CD8-positive, alpha-beta T cell (primary cell): ENCODE measurements at places on chromosomes 12 and 14. TPM values are rescaled to one million over a fixed set of nuclear protein-coding genes. Genes with fewer than 3 reads are reported as not detected.

GRCh38 chr12:115210533-115211252, 526.7 kb upstream of the TBX3 start:
- no peak for DNase-seq

The CD163L1 gene
- not detected for total RNA-seq

The KERA gene
- not detected for total RNA-seq

The CYP46A1 gene
- total RNA-seq: 0.30 TPM

The HOXC10 gene
- total RNA-seq: not detected

The ANKRD33 gene
- total RNA-seq: not detected

The PLEKHH1 gene
- 0.28 TPM for total RNA-seq

DNA sequence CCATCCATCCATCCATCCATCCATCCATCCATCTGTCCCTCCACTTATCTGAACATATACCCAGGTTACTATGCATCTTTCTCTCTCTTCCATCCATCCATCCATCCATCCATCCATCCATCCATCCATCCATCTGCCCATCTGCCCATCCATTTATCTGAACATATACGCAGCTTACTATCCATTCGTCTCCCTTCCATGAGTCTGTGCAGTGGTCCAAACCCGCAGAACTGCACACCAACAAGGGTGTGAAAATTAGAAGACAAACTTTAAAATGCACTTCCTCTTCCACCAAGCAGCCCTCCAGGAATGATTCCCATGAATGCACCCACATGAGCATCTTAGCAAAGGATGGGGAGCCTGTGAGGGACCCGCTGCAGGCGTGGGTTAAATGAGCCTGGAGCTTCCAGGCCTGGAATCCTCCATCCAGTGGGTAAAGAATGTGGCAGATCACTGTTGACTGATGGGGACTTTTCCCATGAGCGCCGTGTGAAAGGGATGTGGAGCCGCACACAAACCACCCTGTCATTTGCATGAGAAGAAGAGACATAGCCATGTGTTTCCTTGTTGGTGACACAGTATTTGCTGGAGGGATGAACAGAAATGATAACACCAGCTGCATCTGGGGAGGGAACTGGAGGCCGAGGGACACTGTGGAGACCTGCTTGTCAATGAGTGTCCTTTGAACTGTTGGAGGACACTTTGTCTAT, 376.6 kb downstream of the ADGRD1 start:
- DNase-seq: no peak

DNA sequence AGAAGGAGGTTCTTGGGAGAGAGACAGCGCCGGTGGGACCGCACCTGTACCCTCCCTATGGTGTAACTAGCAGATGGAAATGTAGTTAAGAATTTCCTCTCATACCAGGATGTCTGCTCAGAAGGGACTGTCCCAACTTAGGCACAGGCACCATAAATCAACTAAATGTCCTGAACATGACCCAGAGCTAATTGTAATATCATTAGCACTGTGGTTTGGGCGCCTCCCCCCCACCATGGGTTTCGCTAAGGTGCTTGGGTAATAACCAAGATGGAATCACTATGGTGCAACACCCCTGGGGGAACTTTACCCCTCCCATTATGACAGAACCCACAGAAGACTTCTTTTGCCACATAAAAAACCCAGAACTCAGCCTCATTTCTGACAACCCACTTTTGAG, 15.9 kb downstream of the ZNF641 start:
- no peak for DNase-seq

The HOXC4 gene
- 0.54 TPM for total RNA-seq

GRCh38 chr12:55626154-55626553, 10.5 kb upstream of the OR10P1 start:
- DNase-seq: no peak

The RFLNA gene
- total RNA-seq: not detected

DNA sequence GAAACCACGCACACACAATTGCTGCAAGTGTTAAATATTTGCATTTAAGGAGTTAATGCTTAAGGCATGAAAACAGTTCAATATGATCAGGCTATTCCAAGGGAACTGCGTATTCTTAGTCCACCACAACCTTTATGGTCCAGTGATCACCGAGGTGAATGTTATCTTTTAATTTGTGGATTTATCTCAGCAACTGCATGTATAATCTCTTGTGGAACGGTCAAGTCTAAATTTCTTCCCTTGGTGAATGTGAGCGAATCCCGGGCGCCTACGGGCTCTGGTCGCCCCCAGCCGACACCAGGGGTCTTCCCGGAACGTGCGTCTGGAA, 999 bp upstream of the AK7 start:
- DNase-seq: no peak

DNA sequence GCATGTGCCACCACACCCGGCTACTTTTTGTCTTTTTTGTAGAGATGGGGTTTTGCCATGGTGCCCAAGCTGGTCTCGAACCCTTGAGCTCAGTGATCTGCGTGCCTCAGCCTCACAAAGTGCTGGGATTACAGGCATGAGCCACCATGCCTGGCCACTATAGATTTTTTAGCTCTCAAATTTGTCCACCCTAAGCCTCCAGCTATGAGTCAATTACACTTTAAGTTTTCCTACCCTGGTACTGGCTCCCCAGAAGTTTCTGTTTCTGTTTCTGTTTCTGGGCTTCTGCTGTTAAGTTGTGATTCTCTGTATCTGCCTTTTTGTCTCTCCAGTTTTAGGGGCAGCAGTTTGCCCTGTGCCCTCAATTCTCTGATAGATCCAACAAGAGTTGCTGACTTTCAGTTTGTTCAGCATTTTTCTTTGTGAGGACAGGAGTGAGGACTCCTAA, 4.4 kb upstream of the TINF2 start:
- DNase-seq: no peak

DNA sequence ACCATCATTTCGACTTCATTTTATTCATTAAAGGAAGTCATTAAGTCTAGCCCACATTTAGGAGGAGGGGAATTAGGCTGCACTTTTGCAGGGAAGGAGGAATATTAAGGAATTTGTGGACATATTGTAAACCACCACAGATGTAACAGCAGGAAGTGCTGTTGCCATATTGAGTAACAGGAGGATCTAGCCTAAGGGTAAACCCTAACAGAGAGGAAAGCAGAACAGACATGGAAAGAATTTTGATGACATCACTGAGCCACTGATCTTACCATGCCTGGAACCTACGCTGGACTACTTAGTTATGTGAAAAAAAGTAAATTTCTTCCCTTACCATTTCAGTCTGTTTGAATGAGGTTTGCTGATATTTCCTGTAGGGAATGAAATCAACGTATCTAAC, 100.7 kb upstream of the ATF7IP start:
- no peak for DNase-seq

DNA sequence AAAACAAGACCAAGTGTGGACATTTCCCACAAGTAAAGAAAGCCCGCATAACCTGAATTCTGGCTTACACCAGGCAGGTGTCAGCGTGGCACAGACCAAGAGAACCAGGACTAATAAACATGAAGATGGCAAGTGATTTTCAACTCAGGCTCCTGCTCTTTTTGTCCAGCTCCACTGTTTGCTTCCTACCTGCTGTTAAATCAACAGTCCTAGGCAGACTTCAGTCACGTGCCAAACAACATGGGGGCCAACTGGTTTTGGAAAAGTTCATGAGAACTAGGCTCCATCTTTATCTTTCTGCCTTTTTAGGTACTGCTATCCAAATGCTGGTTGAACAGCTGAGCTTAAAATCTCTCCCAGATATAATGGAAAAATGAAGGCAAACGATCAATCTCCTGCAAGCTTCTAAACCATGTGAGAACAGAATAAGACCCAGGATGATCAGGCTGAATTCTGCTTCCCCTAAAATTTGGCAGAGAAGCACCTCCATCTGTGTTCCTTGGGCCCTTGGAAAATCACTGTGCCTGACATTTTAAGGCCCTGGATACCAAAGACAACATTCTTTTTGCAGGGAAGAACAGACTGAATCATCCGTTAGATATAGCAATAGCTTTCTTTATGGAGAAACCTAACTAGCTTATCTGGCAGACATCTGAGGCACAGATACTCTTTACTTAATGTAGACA, 215.6 kb upstream of the USP15 start:
- no peak for DNase-seq

DNA sequence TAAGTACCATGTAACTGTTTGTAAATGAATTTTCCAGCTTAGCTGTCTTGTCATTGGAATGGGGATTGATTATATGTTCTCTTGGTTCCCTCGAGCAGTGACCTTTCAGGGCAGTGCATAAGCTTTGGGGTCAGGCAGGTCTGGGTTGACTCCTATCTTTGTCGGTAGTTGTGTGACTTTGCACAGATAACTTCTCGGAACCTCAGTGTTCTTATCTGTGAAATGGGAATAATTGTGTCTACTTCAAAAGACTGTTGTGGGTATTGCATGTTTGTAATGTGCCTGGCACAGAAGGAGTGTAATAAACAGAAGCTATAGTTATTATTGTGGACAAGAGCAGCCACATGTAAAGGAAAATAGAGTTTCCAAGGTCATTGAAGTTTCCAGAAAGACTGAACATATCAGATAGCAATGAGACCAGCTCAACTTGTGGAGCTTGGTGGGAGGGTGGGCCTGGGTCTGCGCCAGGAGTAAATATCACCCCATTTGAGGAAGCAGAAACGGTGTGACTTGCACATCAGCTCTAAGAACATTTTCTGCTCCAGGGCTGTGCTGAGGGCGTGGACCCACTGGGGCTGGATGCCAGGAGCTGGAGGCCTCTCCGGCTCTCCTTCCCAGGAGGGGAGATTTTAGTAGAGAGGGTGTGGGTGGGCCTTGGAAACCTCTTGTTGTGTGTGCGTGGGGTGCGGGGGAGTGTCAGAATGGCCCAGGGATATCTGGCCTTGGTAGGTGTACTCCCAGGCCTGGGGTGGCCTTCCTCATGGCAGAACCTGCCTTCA, 19.7 kb downstream of the FOS start:
- no peak for DNase-seq

DNA sequence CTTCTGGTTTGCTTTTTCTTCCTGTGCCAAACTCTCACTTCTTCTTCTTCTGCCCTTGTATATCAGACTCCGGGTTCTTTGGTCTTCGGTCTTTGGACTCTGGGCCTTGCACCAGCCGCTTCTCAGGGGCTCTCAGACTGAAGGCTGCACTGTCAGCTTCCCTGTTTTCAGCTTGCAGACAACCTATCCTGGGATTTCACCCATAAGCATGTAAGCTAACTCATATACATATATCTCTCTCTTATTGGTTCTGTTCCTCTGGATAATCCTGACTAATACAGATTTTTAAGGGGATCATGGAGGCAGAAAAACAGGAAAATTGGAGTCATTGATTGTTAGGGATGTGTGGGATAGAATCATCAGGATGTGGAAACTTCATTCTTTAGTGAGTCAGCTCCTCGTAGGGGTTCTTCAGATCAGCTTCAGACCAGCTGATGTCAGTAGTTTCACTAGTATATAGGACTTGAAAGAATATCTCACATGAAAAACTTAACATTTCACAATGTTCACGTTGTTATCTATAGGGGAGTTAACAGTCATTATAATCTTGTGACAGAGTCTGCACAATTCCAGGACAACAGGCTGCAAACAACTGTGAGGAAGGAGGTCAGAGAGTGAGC, 102.9 kb downstream of the RASSF9 start:
- no peak for DNase-seq

The DBX2 gene
- not detected for total RNA-seq

DNA sequence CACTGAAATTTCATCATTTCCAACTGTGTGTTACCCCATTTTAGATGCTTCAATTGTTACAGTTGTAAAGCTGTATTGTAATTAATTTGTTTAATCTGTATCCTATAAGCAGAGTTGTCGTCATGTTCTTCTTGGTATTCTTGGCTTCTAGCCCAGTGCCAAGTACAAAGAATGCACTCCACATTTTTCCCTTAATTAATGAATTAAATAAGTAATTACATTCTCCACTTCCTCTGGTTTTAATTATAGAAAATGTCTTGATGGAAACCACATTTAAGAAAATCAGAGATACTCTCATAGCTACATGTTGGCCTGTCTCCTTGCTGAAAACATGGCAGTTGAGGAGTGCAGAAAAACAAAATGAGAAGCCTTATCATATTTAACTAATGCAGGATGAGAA, 746 bp downstream of the DNAI7 start:
- no peak for DNase-seq

The COA8 gene
- 13.4 TPM for total RNA-seq

DNA sequence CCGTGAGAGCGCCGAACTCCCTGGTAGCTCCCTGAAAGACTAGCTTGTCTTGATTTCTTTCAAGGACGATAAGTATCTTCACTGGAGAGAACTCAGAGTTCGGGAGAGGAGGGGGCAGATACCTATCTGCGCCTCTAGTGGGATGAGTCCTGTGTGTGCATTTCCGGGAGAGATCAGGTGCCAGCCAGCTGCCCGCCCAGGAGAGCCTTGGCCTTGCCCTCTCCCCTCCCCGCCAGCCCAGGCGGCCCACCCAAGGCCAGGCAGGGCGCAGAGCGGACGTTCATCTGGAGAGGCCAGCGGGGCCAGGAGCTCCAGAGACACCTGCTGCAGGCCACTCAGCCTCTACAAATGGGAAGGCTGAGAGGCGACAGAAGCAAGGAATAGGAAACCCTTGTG, 1.0 kb downstream of the CD9 start:
- no peak for DNase-seq

The MYF5 gene
- not detected for total RNA-seq

- peak; percentile 54 for DNase-seq
Measured at GRCh38 chr12:6367065-6367968, 8.0 kb downstream of the SCNN1A start.

- DNase-seq: no peak
Measured at GRCh38 chr12:19689801-19690472, 250.6 kb downstream of the AEBP2 start.

DNA sequence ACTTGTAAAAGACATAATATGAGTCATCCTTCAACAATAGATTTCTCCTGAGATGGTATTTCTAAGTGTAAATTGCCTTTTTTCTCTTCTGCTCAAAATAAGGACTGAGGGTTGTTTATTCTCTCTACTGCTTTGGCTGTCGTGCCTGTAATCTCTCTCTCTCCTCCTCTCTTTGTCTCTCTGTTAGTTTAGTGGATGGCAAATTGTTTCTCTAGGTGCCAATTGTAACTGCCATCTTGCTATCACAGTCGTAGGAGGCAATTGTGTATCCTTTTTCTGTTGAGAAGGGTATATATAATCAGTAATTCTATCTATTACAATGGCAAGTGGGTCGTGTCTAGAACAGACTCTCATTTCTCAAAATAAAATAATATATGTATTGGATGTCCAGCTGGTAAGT, 545.0 kb upstream of the FBXO33 start:
- no peak for DNase-seq

DNA sequence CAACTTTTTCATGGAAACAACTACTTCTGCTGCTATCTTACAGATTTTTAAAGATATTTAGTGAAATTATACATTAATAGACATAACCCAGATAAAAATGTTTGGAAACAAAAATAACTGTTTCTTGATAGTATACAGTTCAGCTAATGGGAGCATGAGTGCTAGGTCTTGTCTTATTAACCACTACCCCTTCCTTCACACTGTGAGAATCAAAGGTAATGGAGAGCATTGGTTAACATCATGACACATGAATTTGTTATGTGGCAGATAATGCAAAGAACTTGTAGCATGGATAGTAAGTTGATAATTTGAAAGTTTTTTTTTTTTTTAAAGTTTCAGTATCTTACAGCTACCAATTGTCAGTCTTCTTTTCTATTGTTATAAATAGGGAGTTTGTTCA, 44.2 kb downstream of the CCDC91 start:
- no peak for DNase-seq

- DNase-seq: no peak
Measured at GRCh38 chr14:81625343-81625742, 91.7 kb upstream of the SEL1L start.

The CCDC88C gene
- total RNA-seq: 266 TPM

The TROAP gene
- 0.72 TPM for total RNA-seq
